Nucleus accumbens (tissue), 56 donors: ENCODE measurements at places on chromosomes 7 and 10.
A peak's percentile ranks its signal among the peaks of the same experiment; 100 is the strongest.

GRCh38 chr7:24427048-24427447, 143.1 kb downstream of the NPY start:
- DNase-seq = no peak

GRCh38 chr10:77457266-77457665, 180.3 kb downstream of the KCNMA1 start:
- DNase-seq = no peak

DNA sequence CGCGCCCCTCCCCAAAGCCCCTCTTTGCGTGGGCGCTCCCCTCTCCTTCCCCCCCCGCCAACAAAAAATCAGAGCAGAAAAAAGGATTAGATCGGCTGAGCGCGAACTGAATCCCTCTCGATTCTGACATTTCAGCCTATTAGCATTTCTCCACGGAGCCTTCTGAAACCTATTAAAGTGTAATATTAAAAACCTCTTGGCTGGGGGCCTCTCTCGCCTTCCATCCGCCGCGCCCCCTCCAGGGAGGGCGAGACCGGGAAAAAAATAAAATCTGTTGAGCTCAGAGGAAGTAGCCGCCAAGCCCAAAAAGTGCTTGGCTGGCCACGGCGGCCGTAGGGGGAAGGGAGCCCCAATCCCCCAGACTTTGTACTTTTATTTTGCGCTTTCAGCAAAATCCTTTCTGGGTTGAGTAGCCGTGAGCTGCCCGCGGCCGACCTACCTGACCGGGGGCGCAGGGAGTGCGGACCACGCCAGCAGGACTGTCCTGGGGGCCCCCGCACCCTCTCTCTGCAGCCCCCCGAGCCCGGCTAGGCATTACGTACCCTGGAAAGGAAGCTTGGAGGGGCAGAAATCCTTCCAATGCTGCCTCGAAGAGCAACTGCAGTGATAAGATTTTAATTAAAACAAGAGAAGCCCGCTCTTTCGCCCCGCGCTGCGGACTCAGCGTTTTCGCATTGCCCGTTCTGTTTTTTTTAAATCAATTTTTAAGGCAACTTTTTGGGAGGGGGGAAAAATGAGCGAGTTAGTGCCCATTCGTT, 1.3 kb upstream of the TNRC18 start:
- no peak for DNase-seq

DNA sequence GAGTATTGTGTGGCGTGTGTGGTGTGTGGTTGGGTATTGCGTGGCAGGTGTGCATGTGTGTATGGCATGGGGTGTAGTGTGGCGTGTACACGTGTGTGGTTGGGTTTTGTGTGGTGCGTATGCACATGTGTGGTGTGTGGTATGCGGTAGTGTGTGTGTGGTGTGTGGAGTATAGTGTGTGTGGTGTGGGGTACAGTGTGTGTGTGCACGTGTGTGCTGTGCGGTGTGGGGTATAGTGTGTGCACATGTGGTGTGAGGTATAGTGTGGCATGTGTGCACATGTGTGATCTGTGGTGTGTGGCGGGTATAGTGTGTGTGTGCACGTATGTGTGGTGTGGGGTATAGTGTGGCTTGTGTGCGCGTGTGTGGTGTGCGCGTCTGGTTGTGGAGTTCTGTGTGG, 20.9 kb upstream of the UTF1 start:
- DNase-seq = no peak

GRCh38 chr7:106679153-106679931, 18.4 kb upstream of the CCDC71L start:
- DNase-seq = no peak

DNA sequence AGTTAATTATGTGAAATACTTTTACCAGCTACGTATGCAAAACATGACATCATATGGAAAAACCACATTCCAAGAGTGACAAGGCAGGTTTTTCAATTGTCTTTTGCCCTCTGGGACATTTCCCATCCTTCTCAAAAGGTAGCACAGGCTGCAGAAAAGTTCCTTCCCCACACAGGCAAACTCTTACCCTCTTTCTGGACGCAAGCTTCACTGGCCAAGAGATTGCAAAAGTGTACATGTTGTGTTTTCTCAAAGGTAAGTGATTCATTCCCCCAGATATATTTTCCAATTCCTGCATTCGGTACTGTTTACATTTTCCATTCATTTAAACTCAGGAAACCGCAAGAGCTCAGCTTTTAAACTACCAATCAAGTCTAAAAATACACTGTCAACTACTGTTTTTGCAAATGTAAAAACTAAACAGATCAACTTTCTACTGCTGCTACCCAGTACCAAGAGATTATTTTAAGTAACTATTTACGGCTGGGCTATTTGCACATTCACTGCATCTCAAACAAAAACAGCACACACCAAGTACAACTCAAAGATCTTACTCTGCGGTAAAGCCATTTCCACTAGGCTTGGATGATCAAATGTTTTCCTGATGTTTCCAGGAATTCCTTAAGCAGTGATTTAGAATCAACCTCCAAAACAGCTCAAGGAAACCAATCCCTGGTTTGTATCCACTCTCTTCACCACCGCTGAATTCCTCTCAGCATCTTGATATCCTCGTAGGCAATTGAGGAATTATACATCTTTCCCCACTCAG, 233.6 kb upstream of the CCDC6 start:
- DNase-seq = no peak

GRCh38 chr10:35300063-35300699, 36.1 kb upstream of the CCNY start:
- DNase-seq = peak; percentile 22
